ENCODE measurements at places on chromosomes 7 and 10.

DNA sequence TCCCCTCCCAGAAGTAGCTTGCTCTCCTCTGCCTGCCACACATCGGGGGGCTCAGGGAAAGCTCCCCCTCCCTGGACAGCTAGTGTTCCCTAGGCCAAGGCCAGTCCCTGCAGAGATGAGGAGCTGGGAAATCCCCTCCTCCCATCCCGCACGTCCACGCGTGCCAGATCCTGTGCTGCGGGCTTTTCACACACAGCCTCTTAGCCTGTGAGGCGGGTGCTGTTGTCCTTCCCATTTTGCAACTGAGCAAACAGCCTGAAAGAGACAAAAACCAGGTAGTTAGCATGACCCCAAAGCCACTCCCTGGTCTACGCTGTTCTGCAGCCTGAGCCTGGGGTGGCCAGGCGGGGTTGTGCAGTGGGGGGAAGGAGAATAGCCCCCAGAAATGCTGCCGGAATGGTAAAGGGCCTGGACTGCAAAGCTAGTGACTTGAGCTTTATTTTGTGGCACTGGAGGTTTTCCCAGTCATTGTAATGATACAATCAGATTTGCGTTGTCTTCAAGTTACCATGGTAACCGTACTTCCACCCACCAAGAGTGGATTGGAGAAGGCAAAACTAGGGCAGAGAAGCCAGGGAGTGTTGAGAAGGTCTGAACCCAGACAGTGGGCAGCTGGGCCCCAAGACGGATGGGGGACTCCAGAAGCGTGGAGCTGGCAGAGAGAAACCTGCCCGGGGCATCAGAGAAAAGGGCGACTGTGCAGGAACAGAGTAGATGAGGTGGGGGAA lies 98.6 kb upstream of the KCTD7 start:
- DNase-seq = no peak

DNA sequence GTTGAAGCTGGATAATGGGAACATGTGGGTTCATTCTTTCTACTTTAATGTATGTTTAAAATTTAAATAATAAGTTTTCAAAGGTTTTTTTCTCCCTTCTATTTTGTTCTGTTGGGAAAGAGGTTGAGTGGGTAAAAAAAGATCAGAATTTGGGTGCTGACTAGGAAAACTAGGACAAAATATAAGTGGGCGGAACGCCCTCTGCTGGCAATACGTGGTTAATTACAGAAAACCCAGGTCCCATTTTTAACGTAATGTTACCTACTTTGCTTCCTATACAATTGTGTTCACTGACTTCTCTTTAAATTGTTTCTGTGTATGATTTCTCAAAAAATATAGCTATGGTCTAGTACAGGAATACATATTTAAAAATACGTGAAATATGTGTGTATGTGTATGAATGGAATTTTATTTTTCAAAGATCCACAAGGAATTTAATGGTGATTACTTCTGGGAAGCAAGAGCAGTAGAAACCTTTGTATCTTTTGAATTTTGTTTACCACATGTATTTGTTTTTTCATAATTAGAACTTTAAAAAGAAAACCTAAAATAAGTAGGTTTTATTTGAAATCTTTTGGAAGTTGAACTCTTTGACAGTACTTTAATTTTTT lies 8.7 kb downstream of the ECD start:
- DNase-seq = peak; percentile 42

DNA sequence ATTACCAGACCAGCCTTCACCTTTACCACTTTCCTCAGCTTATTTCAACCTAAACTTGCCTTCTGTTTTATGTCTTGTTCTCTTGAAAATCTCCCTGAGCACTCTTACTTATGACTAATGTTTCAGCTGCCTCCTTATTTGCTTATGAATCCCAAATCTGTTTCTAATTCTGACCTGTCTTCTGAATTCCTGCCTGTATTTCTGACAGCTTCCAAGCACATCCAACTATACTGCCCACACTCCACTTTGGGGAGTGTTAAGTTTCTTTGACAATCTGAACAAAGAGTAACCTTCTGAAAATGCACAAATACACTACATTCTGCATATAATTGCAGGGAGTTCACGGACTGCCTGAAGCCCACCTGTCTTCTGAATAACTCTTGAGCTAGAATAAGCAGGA lies 48.7 kb downstream of the ARMC3 start:
- DNase-seq = no peak

DNA sequence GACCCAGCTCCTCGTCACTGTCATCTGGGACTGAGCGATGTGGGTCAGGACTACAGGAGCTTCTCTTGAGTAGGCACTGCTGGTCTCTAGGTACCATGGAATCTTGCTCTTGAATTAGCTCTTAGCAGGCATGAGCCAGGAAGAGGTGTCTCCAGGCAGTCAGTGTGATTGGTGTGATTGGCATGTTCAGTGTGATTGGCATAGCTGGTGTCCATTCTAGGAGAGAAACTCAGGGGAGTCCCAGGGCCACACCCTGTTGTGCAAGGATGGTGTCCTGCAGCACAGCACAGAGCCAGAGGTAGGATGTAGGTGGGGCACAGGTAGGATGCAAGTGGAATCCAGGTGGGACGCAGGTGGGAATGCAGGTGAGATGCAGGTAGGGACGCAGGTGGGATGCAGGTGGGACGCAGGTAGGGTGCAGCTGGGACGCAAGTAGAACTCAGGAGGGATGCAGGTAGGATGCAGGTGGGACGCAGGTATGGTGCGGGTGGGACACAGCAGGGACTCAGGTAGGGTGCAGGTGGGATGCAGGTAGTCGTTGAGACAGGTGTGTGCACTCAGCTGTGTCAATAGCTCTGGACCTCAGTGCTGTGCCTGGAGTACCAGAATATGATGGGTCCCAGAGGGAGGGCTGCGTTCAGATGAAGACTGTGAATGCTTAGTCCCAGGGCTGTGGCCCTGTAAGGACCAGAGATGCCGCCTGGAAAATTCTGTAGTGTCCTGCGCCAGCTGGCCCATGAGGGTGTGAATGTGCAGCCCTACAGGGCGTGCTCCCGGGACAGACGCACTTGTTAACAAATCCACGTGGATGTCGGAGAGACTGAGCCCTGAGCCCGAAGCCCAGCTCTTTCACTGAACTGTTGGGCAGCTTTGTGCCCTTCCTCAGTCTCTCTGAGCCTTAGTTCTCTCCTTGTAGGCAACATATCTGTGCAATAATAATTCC lies 248.2 kb upstream of the PITRM1 start:
- no peak for DNase-seq

DNA sequence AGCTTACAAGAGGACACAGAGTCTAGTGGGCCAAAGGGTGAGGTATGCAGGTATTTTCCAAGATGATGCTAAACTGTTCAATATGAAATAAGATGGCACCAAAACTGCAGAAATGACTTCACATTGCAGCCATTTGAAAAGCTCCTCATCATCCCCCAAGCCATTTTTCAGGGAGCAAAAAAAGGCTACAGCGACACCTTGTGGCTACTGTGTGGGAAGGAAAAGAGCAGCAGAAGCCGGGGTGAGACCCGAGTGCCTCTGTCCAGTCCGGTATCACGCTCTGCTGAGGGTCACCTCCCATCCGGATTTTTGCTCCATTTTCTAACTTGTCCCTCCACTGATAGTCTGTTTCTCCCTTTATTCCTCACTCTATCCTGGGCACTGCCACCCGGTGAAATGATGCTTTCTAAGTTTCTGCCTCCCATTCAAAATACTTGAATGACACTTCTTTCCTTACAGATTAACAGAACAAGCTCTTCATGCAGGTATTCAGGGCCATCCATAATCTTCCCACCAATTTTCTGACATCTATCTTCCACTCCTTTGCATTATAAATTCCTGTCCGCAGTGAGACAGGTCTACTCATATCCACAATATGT lies 220.2 kb downstream of the DGKI start:
- no peak for DNase-seq

- no peak for DNase-seq
Measured at GRCh38 chr10:57919864-57920263, 347.8 kb downstream of the IPMK start.
